ENCODE measurements at places on chromosomes 13 and 19.

DNA sequence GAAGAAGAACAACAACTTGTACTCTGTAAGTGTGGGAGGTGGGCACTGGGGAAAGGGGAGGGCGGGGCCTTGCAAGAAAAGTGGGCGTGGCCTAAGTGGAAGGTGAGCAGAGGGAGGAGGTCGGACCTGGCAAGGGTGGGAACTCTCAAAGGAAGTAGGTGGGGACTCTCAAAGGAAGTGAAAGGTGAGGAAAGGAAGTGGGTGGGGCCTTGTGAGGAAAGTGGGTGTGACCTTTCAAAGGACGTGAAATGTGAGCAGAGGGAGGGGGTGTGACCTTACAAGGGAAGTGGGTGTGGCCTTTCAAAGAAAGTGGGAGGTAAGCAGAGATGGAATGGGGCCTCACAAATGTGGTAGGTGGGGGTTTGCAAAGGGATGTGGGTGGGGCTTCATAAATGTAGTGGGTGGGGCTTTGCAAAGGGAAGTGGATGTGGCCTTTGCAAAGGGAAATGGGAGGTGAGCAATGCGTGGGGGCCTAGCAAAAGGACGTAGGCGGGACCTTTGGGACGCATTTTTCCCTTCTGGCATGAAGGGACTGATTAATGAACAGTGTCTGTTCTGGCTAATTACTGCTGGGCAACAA, 25.9 kb downstream of the ACSBG2 start:
- DNase-seq: no peak

GRCh38 chr13:24036115-24036514, 124.4 kb upstream of the SPATA13 start:
- DNase-seq: peak; percentile 47

DNA sequence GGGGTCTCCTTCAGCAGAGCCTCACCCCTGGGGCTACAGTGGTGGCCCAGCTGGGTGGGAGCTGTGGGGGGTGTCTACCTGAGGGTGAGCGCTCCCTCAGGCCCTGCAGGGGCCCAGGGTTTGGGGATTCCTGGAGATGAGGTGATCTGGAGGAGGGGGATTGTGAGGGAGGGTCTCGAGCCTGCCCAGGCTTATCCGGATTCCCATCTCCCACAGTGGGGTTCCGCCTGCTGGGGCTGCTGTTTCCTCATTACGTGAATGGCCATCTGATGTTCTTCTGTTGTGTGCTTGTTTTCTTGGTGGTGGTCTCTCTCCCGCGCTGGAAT, 4.4 kb downstream of the PPP1R37 start:
- DNase-seq: no peak

DNA sequence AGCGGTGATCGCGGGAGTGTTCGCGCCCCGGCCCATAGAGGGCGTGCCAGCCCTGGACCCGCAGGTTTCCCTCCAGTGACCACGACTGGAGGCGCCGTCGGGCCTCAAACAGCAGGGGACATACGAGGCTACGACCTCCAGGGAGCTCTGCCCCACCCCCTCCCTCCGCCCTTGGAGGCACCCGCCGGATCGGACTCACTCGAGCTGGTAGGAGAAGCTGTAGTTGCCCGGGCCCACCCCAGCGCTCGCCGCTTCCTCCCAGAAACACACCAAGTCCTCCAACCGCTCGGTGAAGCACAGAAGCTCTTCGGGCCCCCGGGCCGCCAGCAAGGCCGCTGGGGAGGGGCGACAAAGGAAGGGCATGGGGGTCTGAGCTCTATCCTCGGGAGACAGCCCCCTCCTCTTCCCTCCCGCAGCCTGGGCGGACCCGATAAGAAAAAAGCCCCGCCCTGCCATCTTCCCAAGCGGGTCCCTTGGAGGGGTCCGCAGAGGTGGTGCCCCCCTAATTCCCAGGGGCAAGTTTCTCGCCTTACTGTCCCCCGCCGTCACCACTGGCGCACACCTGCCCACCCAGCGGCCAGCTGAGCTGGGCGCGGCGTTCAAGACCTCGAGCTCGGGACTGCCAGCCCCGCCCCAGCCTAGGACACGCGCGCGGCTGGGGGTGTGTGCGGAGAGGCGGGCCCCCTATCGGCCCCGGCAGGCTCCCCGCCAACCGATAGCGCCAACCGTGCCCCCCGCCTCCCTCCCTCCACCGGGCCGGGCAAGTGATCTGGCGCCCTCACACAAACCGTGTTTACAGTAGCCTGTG, 1.0 kb downstream of the EPOR start:
- DNase-seq: peak; percentile 61

GRCh38 chr13:95536632-95537241, 15.8 kb upstream of the CLDN10 start:
- DNase-seq: no peak

GRCh38 chr19:12843328-12843727, 5.0 kb downstream of the MAST1 start:
- no peak for DNase-seq

GRCh38 chr19:42140125-42140754, 8.0 kb upstream of the POU2F2 start:
- DNase-seq: peak; percentile 85

- DNase-seq: no peak
Observed at GRCh38 chr13:83794583-83794982, 87.7 kb downstream of the SLITRK1 start.

DNA sequence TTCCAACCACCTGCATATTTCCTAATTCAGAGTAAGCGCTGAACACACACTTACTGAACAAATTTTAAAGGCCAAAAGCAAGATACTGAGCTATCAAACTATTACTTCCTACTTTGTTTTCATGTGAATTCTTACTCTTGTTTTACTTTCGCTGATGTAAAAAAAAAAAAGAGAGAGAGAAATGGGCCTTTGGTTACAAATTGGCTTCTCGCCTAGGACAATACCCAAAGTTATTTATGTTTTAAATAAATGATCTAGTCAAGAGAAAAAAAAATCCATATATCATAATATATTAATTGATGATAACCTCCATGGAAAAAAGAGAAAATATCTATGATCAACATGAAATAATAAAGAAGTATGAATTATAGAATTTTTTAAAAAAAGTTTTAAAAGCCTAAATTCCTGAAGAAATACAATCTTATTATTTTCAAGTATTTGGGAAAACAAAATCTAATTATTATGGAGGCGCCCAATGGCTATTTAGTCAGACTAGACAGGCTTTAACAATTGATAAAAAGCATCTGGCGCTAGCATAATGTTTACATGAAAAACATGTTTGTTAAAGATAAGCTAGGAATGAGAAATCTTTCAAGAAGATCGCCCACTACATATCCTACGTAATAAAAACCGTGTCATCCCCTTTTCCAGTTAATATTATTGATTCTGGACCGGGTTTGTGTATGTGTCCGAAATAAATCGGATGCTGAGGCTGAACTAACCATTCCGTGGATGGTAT, 9.0 kb downstream of the COL4A1 start:
- no peak for DNase-seq

DNA sequence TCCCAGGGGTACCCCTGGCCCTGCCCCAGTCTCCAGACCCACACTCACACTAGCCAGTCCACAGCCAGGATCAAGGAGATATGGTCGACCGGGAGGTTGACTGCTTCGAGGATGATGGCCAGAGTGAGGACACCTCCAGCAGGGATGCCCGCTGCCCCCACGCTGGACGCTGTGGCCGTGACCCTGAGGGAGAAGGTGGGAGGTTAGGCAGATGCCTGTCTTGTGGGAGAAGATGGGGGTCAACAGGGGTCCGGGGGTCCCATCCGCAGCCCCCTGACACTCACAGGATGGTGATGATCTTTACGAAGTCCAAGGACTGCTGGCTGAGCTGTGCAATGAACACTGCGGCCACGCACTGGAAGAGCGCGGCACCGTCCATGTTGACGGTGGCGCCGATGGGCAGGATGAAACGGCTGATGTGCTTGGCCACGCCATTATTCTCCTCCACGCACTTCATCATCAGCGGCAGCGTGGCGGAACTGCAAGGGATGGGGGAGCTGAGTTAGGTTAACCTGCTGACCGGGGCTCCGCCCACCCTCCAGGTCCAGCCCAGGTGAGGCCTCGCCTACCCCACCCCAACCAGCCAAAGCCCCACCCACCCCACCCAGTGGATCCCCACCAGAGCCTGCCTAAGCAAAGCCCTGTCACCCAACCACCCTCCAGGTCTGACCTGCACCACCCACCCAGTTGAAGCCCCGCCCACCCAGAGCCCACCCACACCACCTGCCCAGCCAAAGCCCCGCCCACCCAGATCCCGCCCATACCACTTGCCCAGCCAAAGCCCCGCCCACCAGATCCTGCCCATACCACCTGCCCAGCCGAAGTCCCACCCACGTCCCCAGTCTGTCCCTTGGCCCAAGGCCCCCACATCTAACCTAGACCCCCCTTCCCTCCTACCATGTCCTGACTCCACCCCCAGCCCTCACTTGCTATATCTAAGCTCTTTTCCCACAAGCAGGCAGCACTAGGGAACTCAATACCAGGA, 11.2 kb downstream of the SLC1A5 start:
- DNase-seq: no peak

DNA sequence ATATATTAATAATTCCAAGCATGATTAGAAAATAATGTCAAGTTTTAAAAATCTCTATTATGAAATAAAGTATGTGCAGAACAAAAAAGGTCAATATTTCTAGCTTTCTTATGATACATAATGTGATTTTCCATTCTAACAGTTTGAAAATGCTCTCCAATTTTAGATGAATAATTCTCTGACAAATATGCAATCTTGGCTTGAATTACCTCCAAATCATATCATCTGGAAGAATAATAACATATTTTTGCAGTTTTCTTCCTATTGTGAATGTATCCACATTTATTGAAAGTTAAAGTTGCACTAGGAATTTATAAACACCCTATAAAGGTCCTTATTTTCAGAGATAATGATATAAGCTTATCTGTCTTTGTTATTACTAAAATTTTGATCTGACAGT, 548.5 kb upstream of the SLC10A2 start:
- DNase-seq: no peak

DNA sequence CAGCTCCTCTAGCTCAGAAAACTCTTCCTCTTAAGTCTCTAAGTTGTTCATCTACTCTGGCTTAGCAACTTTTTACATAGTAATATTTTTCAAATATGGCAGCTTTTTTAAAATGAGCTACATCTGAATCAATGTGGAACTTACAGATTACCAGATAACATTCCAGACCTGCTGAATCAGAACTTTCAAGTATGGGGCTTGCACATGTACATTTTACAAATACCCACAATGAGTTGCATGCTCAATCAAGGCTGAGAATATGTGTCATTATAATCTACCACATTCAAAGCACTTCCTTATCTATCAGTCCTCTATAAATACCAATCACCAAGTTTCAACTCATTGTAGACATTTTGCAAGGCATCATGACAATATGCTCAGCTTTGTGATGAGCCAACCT, 383.1 kb downstream of the FGF14 start:
- DNase-seq: no peak

DNA sequence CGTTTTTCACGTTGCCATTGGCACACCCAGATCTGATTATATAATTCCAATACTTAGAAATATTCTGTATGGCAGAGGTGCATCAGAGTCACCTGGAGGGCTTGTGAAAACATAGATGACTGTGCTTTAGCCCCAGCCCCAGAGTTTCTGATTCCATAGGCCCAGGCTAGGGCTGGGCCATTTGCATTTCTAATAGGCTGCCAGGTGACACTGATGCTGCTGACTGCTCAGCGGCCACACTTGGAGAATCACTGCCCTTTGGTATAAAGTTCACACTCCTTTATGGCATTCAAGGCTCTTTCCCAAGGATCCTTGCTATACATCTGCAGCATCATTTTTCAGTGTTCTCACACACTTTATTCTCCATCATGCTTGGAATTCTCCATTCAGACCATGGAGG, 137.1 kb downstream of the AKAP11 start:
- DNase-seq: no peak

DNA sequence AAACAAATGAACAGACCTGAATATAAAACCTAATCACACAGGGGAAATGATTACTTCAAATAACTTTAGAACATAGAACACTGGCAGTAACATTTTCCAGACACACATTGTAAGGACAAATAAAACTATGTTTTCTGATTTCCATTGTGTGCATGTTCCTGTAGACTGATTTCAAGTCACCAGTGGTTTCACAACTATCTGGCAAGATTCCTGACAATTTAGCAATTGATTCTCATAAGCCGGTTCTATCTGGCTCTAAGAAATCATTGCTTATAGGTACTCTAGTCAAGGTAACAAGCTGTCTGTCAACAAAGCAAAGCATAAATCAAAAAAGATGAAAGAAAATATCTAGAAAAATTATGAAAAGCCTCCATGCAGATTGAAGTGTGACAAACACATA, 19.6 kb upstream of the PCCA start:
- no peak for DNase-seq

DNA sequence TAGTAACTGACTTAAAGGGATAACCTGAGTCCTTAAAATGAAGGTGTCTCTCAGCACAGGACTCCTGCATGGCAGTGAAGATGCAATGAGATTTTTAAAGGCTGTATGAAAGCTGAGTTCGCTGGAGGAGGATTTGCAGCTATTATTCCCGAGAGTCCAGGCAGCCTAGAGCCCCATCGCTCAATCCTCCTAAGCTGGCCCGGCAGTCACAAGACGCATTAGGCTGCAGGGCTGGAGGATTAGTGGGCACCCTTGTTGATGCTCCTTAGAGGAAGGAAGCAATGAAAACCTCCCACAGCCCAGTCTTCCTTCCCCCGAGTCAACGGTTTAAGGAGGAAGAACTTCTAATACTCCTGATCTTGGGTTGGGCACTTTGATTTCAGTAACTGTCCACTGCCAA, 239.5 kb downstream of the EFNB2 start:
- DNase-seq: no peak

GRCh38 chr13:52955472-52955874, 73.1 kb upstream of the OLFM4 start:
- DNase-seq: no peak

DNA sequence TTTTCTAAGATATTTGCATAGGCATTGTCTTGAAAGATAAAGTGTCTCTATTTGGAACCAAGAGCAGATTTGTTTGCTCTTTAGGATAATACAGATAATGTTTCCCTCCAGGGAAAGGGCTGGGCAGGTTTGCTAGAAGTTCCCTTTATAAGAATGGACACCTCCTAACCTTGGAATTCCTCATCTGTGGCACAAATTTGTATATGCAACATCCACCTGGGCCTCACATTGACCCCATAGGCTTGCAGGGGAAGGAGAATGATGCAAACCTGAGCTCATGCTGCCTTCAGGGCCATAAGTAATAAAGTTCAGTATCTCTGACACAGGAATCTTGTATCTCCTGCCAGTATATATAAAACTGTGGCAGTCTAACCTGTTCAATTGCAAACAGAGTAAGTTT, 508.4 kb upstream of the MIR17HG start:
- peak; percentile 7 for DNase-seq

DNA sequence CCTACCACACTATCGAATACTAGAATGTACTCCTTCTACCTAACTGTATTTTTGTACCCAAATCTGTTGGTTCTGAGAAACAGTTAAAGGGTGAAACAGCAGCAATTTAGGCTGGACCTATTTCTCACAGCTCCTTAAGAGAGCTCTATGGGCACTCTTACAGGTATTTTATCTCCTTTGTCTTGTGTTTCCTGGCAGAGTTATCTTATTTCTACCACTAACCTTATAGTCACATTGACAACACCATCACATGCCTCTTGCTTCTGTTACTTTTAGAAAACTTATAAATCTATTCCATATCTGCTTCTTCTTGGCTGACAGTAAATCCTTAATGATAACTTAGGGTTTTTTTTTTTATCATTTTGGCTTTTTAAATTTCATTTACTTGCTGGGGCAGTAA, 130.7 kb downstream of the MYO16 start:
- DNase-seq: no peak

- DNase-seq: no peak
Observed at GRCh38 chr19:47741544-47742140, 3.7 kb upstream of the NOP53 start.

- no peak for DNase-seq
Observed at GRCh38 chr13:59409634-59410200, 754.0 kb downstream of the DIAPH3 start.

GRCh38 chr19:50430888-50431342, 1.8 kb upstream of the MYBPC2 start:
- DNase-seq: no peak
